A549 treated with Mapracorat at 1 μM for 4 hours (cell line): ENCODE measurements at places on chromosomes 6 and 20. TPM values are rescaled to one million over a fixed set of nuclear protein-coding genes. Genes with fewer than 3 reads are reported as not detected.

Gene PRICKLE4
- 0.47 to 0.91 TPM (median 0.66 TPM) in 5 replicates for total RNA-seq

Gene GGTLC1
- total RNA-seq = not detected in 5 replicates

Gene EBF4
- total RNA-seq = 2.9 to 4.0 TPM (median 3.0 TPM) in 5 replicates

Gene FAXC
- total RNA-seq = 5.9 to 8.9 TPM (median 6.6 TPM) in 5 replicates
